ENCODE measurements at places on chromosomes 7 and 10.

- no peak for DNase-seq
These were observed 26.1 kb upstream of the DNAJC1 start for GRCh38 chr10:22029445-22030236.

DNA sequence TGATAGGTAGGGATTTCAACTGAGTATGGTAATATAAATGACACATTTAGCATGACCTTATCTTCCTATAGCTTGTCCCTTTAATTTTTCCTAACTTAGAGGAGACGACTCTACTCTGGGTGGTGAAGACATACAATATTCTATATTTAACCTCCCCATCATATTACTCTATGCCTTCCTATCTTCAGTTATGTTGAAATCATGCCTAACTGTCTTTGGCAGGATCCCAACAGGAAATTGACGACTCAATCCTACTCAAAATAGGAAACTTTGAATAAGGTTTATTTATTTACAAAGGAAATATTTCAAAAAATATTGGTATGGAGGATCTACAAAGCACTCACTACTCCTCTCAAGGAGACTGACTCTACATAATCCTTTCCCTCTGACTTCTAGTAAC, 24.1 kb upstream of the SEMA3A start:
- DNase-seq, result no peak

DNA sequence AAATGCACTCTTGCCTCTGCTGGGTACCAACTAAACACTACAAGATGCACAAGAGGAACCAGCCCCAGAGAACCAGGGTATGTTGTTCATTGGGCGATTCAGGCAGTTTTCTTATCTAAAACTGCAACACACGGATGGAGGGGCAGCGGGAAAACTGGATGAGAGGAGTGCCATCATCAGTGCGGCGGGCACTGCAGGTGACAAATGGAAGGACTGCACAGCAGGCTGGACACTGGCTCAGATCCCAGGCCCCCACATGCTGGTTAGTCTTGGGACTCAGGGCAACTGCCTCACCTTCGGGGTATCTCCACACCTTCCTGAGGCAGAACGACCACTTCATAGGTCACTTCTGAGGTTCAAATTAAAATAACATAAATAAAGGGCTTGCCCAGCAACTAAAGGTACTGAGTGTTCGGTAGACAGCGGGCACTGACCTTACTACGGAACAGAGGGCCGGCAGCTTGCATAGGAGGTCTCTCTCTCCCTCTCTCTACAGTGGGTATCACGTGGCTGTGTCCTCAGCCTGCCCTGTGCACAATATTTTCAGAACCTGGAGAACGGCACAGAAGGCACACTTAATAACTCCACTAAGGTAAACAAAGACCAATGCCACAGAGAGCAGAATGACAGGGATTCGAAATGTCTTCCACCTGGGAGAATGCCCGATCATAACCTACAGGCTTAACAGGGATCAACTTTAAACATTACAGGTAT, 72.1 kb downstream of the GRB10 start:
- DNase-seq, result no peak

- DNase-seq, result no peak
These were observed 66.7 kb upstream of the ZNF32 start for GRCh38 chr10:43715334-43715733.

- no peak for DNase-seq
These were observed 490.3 kb downstream of the SDK1 start for GRCh38 chr7:3791327-3791726.

DNA sequence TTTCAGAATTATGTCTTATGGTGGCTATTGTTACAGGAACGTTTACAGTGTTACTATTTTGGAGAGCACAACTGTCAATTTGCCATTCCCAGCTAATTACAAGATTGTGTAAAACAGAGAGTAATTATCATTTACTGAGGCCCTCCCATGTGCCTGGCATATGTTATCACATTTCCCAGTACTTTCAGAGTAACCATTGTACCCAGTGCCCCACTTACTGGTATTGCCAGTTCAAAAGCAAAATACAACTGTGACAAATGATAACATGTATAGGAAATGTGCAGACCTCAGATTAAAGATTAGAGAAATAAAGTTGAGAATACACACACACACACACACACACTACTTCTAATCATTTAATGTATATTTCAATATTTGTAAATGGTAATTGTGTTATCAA, 572.5 kb downstream of the POM121L12 start:
- DNase-seq, result no peak

DNA sequence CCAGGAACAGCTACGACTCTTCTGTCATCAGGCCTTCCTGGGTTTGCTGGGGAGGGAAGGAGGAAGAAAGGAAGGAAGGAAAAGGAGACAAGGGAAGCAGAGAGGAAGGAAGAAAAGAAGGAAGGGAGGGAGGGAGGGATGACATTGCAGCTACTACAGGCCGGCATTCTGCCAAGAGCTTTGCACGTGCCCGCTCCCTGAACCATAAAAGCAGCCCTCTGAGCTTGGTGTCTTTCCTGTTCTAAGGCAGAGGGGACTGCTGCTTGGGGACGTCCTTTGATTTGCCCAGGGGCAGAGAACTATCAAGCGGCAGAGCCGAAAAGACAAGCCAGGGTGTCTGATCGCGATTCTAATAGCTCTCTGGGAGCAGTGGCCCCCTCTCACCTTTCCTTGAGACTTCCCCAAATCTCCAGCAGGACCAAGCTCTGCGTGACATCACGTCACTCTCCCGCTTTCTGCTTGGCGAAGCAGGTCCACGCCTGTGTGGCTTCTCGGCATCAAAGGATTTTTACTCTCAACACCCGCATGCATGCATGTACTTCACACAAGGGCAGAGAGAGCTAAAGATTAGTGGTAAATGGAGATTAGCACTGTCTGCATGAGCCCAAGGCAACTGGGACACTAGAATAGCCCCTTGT, 167.8 kb upstream of the AUTS2 start:
- no peak for DNase-seq

- no peak for DNase-seq
These were observed 6.4 kb downstream of the CLDN12 start for GRCh38 chr7:90409667-90410066.

- no peak for DNase-seq
These were observed 3.9 kb upstream of the PAX2 start for GRCh38 chr10:100741378-100742075.

- no peak for DNase-seq
These were observed 93.6 kb upstream of the IL6 start for GRCh38 chr7:22633286-22633953.

DNA sequence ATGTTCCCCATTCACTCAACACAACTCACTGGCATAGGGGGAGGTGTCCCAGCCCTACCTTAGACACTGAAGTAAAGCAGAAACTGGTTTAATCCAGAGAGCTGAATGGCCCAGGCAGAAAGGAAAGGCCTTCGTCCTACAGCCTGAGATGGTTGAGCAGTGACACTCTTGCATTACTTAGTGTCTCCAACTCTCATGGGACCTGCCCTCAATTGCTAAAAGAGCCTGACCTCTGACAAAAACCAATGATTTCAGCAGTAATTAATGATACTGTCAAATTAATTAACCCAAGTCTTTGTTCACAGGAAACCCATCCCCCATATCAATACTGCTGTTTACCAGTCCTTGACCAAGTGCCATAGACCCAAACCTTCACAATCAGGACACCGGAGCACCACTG, 48.6 kb downstream of the ICA1 start:
- no peak for DNase-seq

GRCh38 chr10:91590142-91590903, 42.5 kb downstream of the PPP1R3C start:
- DNase-seq, result no peak

DNA sequence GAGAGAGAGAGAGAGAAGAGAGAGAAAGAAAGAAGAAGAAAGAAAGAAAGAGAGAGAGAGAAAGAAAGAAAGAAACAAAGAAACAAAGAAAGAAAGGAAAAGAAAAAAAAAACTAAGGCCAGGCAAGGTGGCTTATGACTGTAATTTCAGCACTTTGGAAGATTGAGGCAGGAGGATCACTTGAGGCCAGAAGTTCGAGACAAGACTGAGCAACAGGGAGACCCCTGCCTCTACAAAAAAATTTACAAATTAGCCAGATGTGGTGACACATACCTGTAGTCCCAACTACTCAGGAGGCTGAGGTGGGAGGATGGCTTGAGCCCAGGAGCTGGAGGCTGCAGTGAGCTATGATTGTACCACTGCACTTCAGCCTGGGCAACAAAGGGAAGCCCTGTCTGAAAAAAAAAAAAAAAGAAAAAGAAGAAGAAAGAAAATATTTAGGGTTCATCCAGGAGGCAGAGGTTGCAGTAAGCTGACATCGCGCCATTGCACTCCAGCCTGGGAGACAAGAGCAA, 2.8 kb downstream of the SERPINE1 start:
- DNase-seq, result no peak

GRCh38 chr10:48279081-48279751, 4.7 kb upstream of the FRMPD2 start:
- DNase-seq, result no peak

- DNase-seq, result no peak
These were observed 47.6 kb downstream of the STK17A start for GRCh38 chr7:43630482-43630881.

DNA sequence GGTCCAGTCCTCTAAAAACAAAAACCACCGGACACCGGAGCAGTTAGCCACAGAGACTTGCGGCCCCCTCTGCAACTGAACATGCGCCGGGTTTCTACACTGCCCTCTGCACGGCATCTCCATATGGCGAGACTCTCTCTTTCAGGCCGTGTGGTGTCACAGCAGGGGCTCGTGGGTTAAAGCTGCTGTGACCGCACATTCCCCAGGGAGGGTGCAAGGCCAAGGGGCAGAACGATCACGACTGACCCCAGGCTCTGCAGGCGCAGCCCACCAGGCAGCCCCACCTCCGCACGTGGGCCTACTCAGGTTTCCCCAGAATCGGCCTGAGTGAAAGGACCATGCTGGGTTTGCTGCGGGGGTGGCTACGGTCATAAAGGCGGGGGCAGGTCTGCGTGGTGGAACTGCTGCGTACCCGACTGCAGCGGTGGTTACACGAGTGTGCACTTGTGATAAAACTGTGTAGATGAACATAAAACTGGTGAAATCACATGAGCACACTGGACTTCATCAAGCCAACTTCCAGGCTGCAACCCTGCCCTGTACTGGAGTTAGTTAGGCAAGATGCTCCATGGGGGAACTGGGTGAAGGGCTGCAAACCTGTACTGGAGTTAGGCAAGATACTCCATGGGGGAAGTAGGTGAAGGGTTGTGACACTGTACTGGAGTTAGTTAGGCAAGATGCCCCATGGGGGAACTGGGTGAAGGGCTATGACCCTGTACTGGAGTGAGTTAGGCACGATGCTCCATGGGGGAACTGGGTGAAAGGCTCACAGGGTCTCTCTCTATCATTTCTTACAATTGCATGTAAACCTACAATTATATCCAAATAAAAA, 81.4 kb upstream of the PPP2R2D start:
- DNase-seq, result no peak

DNA sequence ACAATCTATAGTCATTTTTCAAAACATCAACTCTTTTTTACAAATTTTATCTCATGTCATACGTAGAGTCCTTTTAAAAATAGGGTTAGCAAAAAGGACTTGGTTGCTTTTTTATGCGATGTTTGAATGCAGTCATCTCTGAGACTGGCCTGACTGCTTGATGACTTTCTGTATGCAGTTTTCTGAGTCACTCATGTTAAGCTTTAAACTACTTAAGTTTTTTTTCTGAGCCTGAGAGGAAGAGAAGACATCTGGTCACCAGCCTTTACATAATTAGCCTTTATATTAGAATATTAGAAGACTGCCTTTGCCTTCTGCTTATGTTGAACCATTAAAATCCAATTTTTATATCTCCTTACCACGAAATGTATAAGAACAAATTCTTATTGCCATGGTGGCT, 834.4 kb upstream of the MBL2 start:
- no peak for DNase-seq

DNA sequence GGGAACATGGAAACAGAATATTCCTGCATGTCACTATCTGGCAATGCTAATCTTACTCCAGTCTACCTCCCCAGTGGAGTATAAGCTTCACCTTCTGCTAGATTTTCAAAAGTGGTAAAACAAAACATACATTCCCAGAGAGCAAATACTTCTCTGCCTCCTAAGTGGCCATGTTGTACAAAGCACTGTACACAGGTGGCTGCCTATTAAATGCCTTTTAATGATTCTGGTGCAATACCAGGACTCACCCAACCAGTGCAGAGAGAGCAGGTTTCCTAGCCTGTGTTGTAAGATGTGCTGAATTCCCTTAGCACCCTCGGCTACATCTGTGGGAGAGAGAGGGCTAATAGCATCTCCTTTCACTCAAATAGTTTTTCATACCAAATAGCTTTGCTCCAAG, 684.3 kb upstream of the NRP1 start:
- DNase-seq, result no peak

- no peak for DNase-seq
These were observed 129.2 kb upstream of the UNC5B start for GRCh38 chr10:71082960-71083715.

DNA sequence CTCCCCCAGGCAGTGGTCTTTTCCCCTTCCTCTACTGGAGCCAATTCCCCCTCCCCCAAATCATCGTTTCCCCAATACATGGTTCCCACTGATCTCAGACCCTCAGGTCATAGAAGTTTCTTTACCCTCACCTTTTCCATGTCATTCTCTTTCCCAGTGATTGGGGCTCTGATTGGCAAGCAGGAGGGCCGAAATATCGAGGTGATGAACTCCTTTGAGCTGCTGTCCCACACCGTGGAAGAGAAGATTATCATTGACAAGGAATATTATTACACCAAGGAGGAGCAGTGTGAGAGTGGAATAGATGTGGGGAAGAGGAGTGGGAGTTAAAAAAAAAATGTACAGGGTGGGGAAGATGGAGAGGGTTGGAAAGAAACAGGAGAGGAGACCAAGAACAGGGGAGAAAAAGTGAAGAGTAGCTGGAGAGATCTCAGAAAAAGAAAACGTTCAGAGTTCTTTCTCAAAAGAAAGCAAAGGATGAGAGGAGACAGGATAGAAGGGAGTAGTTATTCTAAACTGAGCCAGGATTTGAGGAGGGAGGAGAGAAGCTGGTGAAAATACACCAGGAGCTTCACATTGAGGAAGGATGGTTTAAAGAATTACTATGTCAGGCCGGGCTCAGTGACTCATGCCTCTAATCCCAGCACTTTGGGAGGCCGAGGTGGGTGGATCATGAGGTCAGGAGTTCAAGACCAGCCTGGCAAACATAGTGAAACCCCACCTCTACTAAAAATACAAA, 858 bp downstream of the COPS6 start:
- no peak for DNase-seq

DNA sequence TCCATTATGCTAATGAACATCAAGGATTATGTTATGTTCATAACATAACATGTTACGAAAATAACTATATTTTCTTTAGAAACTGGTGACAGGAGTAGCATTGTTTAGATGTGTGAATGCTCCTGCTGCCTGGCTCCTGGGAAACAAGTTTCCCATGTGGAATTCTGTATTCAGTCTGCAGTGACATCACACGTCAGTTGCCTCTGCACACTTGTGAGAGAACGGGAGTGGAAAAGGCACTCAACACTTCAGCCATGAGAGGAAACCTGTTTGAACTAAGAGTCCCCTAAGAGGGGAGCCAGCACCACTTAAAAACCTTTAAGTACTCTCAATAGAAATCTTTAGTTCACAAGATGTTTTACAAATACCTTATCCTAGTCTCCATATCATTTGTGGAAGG, 140.3 kb upstream of the FAM20C start:
- DNase-seq, result no peak

GRCh38 chr10:125082881-125083575, 77.3 kb downstream of the CTBP2 start:
- DNase-seq, result no peak

- no peak for DNase-seq
These were observed 935.6 kb downstream of the GRID1 start for GRCh38 chr10:85430991-85431390.

- no peak for DNase-seq
These were observed 197.2 kb downstream of the REEP3 start for GRCh38 chr10:63718421-63718820.

GRCh38 chr7:158446706-158447105, 140.9 kb downstream of the PTPRN2 start:
- DNase-seq, result no peak
